NCI-H1092 treated with DMSO at 0.1 percent for 48 hours (cell line): ENCODE measurements at places on chromosomes 4 and X.

DNA sequence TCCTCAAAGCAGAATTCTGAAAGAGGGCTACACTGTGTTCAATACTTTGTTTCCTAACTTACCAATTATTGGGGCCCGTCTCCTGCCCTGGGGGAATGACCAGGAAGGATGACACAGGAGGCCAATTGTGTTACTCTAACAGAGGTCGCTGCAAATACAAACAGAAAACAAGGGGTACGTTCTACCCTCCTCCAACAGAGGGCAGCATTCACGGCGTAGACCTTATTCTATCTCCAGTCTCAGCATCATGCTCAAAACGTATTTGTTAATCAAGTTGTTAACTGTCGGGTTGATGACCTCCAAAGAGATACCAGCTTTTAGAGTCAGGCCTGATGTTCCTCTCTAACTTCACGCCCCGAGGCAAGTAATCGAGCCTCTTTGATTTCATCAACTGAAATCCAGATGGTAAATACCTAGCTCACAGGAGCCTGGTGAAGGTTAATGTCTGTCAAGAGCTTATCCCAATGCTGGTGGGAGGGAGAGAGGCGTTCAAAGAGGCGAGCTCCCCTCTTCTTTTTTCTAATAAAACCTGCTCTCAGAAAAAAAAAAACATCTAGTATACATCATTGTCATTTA, 181.0 kb upstream of the KCNIP4 start:
- peak; percentile 29 for DNase-seq

- DNase-seq, result no peak
Measured at GRCh38 chrX:13338996-13339515, 19.2 kb upstream of the ATXN3L start.

- DNase-seq, result no peak
Measured at GRCh38 chr4:185346975-185347601, 48.6 kb downstream of the LRP2BP start.

DNA sequence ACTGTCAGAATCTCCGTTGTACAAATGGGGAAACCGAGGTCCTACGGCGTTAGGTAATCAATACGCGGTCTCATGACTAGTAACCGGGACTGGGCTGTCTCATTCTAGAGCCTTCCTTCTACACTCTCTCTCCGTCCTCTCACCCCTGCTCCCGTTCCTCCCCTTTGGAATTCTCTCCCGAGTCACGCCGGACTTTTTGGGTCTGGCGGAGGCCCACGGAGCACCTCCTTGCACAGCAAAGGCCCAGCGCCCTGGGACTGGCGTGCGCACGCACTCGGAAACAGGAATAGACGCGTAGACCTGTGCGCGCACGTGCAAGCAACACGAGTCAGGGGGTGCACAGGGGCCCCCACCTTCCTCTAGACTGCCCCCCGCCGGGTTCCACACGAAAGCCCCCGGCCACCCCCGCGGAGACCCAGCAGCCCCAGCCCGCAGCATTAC, 361 bp downstream of the QDPR start:
- peak; percentile 67 for DNase-seq

GRCh38 chr4:61400439-61401038, 200.4 kb downstream of the ADGRL3 start:
- DNase-seq, result no peak

DNA sequence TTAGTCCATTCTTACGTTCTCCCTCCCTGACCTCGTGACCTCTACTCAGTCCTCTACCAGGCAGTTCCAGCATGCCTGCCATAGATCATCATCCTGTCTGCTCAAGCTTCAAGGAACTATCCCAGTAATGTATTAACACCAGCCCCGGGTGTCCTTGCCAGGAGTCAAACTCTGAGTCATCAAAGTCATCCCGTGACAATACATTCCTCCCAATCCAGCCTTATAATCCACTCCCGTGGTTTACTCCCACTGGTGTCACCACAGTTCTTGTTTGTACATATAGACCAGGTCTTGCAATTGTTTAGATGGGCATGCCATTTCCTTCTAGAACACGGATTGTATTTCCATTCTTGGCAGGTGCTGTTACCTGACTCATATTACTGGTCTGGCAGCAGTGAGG, 68.7 kb upstream of the TAB3 start:
- DNase-seq, result no peak

- no peak for DNase-seq
Measured at GRCh38 chrX:1597345-1598020, 6.1 kb downstream of the AKAP17A start.

- no peak for DNase-seq
Measured at GRCh38 chr4:93384887-93385286, 443.7 kb upstream of the ATOH1 start.

DNA sequence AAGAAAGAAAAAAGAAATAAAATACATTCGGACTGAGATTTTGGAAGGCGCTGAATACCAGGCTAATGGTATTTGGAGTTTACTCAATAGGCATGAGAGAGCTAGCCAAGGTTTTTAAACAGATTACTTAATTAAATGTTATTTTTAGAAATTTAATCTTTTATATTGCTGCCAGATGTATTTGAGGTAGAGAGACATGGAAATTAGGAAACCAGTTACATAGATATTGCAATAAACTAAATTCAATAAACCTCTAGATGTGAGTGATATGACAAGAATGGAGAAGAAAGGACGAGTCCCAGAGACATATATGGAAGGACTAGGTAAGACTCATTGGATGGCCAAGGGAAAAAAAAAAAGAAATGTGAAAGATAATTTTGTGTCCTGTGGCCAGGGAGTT, 38.5 kb upstream of the IL13RA1 start:
- no peak for DNase-seq

- DNase-seq, result no peak
Measured at GRCh38 chr4:109728385-109728784, 1.5 kb downstream of the PLA2G12A start.

DNA sequence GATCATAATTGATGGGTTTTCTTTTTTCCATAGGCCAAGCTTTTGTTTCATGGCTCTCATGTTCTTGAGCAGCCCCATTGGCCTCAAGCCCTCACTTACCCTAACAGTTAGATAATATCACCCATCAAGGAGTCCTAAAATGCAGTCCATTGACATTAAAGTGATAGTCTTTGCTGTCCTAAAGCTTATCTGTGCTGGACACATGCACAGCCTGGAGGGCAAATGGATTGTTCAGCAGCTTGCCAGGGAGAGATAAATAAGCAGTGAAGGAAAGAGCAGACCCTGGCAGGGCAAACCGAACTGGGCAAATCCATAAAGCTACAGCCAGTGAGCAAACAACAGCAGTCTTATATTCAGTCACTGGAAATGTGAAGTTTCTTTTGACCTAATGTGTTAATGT, 199.6 kb upstream of the MID1 start:
- no peak for DNase-seq

GRCh38 chrX:13911586-13911985, 94.7 kb upstream of the GPM6B start:
- DNase-seq, result no peak

DNA sequence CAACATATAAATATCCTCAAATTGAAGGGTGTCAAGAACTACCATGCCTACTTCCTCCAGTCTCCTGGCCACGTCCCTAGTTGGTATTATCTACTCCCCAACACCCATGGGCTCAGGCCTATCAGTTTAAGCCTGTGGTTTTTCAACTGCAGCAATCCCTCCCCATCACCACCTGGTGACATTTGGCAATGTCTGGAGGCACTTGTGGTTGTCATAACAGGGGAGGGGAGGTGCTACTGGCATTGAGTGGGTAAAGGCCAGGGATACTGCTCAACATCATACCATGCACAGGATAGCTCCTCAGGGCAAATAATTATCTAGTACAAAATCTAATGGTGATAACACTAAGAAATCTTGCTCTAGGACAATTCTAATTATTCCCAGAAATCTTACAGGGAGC, 95.3 kb downstream of the COMMD8 start:
- DNase-seq, result no peak
